ENCODE measurements at places on chromosomes 1 and 21.

GRCh38 chr1:199508072-199508471 is 519.4 kb upstream of the NR5A2 start:
- no peak for DNase-seq

DNA sequence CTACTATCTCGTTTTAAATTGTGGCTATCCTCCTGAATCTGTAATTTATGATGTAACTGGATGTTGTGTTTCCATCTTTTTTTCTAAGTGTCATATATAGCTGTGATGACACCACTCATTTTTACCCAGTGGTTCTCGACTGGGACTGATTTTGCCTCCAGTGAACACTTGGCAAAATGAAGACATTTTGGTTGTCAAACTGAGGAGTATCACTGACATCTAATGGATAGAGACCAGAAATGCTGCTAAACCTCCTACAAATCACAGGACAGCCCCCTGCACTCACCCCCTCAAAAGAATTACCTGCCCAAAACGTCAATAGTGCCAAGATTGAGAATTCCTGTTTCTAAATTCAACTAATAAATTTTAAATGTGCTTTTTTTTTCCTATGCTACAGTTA is 1.9 kb downstream of the TRMT13 start:
- DNase-seq: no peak

- DNase-seq: no peak
These were observed 1.8 kb upstream of the CHML start for GRCh38 chr1:241641773-241642592.

- DNase-seq: no peak
These were observed 26.8 kb downstream of the PALMD start for GRCh38 chr1:99672530-99673213.

DNA sequence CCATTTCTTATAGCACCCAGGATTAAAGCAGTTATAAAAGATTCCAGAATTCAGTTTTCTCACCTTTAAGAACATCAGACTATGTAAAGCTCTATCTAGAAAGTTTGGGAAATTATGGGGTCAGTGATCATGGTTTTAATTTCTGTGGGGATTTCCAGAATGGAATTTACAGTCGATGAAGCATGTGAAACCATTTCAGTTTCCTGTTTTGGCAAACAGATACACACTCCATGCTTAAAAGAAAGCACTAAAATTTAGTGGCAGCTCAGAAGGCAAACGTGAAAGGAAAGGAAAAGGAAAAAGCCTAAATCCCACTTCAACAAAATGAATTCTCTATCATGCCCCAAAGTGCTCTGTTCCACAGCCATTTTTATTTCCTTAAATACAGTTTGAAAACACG is 60.4 kb downstream of the FYB2 start:
- no peak for DNase-seq

- DNase-seq: peak; percentile 66
These were observed 49.5 kb downstream of the SSBP3 start for GRCh38 chr1:54356680-54357147.

GRCh38 chr1:231929311-231929710 is 302.7 kb downstream of the DISC1 start:
- DNase-seq: no peak

- DNase-seq: no peak
These were observed 250 bp downstream of the F5 start for GRCh38 chr1:169586067-169586394.
